ENCODE measurements at places on chromosomes 3 and 15.

DNA sequence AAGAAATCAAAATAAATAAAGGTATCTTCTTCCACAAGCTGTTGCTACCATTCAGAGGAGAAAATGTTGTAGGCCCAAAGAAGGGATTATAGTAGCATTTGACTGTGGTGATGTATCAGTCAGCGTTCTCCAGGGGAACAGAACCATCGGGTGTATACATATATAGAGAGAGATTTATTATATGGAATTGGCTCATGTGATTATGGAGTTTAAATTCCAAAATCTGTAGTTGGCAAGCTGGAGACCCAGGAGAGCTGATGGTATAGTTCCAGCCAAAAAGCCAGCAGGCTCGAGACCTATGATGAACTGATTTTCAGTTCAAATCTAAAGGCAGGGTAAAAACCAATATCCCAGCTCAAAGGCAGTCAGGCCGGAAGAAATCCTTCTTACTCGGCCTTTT, 7.4 kb upstream of the SPG21 start:
- DNase-seq = no peak

DNA sequence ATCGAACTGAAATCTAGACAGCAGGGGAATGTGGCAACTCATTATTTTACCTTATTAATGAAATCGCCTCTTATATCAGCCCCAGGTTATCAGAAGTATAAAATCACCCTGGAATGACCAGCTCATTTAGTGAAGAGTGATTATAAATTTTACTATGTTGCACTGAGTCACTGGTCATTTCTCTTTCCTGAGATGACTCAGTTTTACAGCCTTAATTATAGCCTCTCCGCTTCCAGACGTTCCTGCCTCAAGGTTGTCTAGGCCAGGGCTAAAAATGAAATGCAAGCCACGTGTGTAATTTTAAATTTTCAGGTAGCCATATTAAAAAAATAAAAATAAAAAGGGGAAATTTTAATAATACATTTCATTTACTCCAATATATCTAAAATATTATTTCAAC, 33.3 kb downstream of the DET1 start:
- no peak for DNase-seq

DNA sequence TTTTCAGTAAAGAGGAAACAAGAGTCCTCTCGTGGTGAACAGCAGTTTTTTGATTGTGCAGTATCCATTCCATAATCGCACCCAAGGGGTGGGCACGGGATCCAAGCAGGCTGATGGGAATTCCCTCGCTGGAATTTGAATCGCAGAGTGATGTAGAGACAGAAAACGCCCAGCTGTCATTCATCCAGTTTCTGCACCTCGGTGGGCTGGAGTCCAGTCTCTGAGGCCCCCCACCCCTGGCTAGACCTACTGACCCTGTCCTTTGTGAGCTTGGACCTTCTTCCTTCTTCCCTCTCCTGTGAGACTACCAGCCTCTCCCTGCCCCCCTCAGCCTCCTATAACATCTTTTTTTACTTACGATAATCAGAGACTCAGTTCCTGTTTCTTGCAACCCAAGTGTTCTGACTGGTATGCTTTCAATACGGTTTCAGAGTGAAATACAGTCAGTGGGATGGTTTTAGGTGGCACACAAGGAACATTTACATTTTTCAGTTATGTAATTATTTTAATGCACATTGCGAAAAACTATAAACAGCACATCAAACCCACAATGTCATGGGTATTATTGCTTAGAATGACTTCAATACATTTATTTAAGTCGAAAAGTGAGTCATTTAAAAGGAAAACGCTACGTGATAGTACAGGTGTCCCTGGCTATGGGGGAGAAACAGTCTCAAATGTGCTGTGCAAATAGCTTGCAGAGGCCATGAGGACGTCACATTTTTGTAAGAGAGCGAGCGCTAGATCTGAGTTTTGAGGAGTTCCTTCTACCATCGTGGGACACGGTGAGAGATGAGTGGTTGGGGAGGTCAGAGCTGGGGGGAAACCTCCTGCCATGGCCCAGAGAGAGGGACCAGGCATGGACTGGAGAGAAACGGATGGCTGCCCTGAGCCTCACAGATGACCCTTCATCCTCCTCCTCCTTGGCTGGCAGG, 37.5 kb upstream of the CHST2 start:
- no peak for DNase-seq

GRCh38 chr3:54696313-54696712, 231.5 kb downstream of the LRTM1 start:
- DNase-seq = no peak

- DNase-seq = no peak
Observed at GRCh38 chr3:30764891-30765290, 129.6 kb downstream of the GADL1 start.

GRCh38 chr3:8599146-8599545, 45.5 kb downstream of the SSUH2 start:
- DNase-seq = no peak

DNA sequence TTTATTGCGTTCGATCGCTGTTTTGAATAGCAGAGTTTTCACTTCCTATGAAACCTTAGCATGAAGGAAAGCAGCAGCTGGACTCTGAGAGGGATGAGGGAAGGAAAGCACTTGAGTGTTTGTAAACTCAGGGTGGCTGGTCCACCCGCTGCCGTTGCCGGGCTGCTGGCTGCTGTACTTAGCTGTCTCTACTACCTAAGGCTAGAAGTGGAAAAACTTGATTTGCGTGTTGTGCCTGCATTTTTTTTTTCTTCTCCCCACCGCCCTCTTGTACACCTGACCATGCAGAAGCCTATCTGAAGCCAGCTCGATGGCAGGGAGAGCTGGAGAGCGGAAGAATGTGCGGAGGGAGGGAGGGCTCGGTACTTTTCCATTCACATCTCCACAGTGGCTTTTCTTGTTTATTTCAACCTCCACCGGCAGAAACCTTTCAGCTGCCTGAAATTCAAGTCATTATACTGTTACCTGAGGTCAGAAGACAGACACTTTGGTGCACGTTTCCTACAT, 4.8 kb upstream of the BCL6 start:
- DNase-seq = no peak

DNA sequence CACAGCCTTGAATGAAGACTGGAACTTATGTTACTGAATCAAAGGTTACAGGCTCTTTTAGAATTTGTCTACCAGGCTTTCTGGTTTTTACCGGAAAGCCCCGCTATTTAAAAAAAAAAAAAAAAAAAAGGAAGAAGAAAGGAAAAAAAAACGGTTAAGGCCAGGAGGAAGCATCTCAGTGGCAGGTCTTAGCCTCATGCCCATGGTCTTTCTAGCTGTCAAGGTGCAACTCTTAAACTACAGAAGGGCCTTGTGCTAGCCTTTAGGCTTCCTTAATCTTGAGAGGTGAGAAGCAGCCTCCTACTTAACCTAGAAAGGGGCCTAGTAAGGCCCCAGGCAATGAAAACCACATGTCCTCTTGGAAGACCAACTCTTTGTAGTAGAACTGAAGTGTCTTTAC, 77.5 kb downstream of the TBC1D5 start:
- DNase-seq = no peak

DNA sequence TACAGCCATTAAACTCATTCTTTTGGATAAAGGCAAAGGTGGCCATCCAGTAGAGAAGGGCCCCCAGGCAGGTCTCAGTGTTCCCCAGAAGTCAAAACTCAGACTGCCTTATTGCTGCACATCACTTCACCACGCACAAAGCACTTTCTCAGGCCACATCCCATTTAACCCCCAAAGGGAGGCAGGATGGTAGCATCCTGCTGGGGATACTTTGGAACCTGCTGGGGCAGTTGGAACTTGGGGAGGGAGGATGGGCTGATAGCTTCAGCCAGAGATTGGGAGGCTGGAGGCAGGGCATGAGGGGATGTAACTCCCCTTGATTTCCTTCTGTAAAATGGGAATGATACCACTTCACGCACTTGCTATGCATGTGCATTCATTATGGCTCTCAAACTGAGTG, 5.0 kb downstream of the ITPKA start:
- DNase-seq = no peak

DNA sequence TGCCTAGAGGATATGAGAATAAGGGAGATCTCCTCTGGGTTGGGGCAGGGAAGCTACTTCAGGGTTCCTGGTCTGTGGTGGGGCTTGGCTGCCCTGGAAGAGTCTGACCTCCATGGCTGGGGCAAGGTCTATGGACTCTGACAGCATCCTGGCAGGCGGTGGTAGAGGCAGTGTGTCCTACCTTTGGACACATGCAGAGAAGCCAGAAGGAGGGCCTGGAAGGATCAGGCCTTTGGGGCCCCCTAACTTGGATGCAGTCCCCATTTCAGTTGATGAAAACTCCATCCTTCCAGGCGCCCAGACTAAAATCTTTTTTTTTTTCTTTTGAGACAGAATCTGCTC, 10.4 kb downstream of the SPTBN5 start:
- DNase-seq = no peak

DNA sequence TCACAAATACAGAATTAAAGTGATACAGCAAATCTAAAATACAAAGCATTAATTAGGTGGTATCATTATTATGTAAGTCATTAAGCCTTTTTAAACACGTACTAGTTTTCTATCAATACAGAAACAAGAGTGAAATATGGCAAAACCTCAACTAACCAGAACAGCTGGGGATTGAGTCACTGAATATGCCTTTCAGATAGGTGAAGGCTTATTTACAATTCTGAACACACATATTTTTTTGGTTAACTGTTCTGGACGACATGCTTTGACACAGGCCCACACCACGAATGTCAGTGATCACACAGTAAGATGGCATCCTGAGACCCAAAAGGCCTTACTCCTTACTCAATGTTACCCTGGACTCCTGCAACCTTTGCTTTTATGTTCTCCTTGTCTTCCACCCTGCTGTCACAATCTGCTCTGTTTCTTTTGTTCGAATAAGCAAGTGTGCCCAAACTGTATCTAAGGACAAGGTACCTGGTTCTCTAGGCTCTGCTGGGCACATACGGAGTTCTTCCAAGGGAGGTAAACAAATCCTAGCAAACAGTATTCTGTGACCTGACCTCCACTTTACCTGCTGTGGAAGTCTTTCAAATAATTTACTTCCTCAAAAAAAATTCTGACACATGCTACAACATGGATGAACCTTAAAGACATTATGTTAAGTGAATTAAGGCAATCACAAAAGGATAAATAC, 7.0 kb downstream of the SFMBT1 start:
- DNase-seq = no peak

GRCh38 chr3:30607032-30607833, 832 bp downstream of the TGFBR2 start:
- no peak for DNase-seq

DNA sequence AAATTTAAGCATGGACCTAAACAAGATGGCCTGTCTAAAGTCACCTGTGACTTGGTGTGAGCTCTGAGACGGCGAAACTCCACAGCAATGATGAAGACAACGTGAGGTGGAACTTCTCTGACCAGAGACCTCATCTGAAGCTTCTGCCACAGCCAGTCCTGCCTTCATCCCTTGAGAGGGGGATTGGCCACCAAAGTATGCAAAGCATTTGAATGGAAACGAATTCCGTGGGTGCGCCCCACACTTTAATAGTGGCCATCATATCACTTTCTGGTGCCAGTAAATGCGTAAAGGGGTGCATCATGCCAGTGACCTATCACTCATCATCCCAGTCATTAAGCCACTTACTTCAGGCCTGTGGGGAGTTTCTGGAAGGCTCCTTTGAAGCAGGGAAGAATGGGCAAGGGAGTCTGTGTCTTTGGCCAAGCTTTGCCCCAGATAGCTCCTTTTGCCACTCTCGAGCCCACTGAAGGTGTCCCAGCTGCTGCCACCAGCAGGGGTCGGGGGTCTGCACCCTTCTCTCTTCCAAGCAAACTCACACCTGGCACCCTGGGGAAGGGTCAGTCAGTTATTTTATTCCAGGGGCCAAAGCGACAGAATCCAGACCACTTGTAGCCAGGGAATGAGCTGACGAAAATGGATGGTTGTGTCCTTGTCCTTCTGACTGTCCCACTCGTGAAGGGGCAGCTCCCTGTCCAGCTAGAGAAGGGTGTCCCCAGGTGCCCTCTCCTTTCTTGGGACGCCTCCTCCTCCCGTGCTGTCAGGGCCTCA, 17.7 kb downstream of the MUC20 start:
- no peak for DNase-seq

DNA sequence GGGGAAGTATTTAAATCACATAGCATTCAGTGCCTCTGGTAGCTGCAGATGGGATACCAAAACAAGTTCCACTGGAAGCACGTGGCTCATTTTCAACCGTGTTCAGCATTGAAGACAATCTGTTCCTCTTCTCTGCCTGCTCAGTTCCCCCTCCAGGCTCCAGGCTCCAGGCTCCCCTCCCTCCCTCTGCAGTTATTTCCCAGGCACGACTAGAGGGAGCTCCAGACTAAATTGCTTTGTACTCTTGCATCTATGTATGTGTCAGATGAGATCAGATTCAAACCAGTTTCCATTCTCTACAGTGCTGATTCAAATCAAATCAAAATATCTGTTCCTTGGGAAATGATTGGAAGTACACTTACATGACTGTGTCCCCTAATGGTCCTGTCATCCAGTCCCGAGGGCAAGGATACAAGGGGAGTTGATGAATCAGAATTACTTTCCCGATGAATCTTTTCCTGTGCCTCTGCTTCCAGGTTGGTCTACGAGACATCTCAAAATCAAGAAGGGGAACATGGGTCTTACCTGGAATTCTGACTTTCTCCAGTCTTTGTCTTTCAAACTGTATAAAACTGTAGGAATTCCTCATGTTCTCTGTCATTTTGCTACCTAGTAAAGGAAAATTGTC, 600.5 kb downstream of the EDEM1 start:
- no peak for DNase-seq

DNA sequence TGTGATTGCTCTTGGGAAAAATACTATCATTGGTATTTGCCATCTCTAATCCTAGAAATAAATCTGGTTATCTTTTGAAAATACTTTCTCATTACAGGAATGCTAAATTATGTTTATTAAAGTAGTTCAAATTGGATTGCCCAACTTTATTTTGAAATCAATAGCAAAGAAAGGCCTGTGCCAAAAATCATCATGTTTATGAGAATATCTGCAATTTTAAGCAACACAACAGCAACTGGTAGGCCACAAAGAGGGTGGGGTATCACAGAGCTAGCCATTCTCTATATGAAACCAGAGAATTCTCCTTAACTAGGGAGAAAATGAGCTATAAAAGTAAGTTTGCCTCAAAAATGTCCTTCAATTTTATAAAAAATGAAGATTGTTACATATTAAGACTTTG, 11.9 kb upstream of the TM4SF19 start:
- DNase-seq = no peak

DNA sequence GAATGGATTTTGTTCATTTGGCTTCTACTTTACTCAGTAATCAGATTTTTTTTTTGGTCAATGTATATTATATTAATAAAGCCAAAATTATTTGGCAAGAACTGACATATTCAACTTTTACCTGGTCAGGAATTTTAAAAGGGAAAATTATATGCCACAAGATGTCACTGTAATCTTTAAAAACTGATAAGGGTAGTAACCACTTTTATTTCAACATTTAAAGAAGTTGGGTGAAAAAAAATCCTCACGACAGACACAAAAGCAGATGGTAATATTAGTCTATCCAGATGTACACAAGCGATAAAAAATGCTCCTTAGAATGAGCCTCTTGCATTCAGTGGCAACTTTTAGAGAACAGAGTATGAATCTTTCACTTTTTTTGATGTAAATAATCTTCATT, 101.9 kb downstream of the SERPINI1 start:
- DNase-seq = no peak

DNA sequence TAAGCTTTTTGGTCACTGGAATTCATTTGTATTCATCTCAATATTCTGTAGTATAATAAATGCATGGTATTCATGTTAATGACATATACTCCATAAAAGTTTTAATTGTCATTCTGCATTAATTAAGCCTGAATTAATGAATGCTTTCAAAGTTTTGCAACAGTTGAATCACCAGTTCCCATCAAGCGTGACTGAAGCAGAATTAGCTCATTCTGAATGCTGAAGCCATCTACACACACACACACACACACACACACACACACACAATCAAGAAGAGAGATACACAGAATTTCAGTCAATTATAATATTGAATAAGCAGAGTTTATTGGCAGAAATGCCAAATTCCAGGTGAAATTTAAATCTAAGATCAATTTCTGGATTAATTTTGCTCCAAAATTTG, 252.1 kb upstream of the KCNMB2 start:
- DNase-seq = no peak

All from omental fat pad (tissue), 4 donors.